ENCODE measurements at places on chromosomes 12 and 14.

GRCh38 chr14:83520837-83521236 is 1987.2 kb upstream of the SEL1L start:
- no peak for DNase-seq

DNA sequence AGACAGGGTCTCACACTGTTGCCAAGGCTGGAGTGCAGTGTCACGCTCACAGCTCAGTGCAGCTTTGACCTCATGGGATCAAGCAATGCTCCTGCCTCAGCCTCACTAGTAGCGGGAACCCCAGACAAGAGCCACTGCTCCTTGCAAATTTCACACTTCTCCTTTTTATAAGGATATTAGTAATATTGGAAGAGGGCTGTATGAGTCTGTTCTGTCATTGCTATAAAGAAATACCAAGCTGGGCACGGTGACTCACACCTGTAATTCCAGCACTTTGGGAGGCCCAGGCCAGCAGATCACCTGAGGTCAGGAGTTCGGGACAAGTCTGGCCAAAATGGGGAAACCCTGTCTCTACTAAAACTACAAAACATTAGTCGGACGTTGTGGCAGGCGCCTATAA is 12.9 kb upstream of the ORAI1 start:
- no peak for DNase-seq

DNA sequence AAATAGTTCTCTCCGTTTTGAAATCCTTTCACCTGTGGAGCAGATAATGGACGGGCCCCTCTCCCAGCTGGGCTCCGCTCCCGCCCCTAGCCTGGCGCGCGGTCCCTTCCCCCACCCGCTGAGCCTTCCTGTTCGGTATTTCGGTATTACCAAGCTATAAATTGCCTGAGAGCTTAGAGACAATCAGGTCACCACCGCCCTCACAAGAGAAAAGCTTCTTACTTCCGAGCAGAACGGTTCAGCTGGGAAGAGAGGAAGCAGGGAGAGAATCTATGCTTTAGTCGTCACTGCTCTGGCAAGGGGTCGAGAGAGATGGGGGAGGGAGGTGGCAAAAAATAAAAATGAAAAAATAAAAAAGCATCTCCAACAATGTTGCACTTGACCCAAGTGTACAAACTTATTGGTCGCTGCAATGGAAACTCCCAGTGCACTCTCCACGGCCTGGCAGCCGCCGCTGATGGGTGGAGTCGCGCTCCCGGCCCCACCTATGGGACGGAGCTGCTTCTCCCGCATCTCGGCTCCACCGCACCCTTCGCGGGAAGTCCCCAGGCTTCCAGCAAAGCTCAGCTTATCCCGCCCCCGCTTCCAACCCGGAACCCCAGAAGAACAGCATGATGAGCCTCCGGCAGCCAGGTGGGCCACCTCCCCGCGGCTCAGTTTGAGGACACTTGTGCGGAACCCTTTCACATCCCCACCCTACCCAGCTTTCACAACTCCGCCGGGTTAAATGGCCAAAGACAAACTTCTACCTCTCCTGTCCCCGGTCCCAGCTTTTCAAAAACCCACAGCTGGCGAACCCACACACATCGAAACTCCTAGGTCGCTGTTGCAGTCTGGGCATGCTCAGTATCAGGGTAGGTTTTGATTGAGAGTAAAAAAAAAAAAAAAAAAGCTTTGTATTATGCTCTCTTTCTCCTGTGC is 832 bp upstream of the SYT1 start:
- peak; percentile 75 for DNase-seq

DNA sequence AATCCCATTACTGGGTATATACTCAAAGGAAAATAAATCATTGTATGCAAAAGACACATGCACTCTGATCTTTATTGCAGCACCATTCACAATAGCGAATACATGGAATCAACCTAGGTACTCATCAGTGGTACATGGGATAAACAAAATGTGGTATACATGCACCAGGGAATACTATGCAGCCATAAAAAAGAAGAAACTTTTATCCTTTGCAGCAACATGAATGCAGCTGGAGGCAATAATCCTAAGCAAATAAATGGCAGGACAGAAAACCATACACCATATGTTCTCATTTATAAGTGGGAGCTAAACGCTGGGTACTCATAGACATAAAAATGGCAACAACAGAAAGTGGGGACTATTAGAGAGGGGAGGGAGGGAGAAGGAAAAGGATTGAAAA is 15.9 kb downstream of the ERGIC2 start:
- no peak for DNase-seq

DNA sequence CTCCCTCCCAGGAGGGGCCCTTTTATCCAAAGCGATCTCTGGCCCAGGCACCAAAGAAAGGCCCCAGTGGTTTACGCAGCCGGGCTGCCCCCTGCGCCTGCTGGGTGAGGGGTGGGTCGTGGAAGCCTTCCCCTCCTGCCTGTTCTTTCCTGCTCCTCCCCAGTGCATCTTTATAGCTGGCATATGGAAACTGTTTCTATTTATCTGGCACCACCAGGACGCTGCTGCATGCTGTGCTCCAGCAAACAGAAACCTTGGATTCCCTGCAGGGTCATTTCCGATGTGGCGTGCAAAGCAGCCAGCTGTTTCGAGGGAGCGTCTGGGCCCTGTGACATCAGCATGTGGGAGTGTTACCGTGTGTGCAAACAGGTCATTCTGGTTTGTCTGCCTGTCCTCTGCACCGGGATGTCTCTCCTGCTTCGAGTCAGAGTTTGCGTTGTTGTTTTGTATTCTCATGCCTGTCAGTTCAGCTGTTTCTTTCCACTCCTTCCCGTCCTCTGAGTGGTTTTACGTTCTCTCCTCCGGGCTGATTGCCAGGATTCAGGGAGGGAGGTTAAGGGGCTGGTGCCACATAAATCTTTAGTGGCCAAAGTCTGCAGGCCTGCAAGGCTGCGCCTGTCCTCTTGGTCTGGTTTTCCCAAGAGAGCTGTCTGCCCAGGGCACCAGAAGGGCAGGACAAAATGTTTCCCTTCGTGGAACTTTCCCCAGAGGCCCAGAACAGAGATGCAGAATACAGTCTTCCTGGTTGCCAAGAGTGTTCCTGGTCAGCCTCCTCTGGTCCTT is 24.6 kb downstream of the TPCN1 start:
- peak; percentile 69 for DNase-seq

DNA sequence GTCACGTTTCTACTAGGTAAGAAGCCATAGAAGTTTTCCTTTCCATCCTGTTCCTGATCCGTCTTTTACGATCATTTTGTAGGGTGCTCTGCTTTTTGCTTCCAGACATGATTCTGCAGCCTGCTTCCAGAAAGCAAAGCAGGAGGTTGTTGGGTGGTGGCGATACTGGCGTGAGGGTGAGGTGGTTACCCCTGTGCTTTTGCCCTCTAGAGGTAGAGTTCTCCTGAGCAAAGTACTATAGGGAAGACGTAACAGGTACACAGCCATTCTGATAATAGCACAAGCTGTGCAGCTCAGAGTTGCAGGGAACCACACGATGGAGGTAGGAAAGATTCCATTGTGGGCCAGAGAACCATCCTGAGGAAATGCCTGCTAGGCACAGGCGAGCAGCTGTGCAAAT is 186.0 kb downstream of the PAH start:
- DNase-seq, result no peak

DNA sequence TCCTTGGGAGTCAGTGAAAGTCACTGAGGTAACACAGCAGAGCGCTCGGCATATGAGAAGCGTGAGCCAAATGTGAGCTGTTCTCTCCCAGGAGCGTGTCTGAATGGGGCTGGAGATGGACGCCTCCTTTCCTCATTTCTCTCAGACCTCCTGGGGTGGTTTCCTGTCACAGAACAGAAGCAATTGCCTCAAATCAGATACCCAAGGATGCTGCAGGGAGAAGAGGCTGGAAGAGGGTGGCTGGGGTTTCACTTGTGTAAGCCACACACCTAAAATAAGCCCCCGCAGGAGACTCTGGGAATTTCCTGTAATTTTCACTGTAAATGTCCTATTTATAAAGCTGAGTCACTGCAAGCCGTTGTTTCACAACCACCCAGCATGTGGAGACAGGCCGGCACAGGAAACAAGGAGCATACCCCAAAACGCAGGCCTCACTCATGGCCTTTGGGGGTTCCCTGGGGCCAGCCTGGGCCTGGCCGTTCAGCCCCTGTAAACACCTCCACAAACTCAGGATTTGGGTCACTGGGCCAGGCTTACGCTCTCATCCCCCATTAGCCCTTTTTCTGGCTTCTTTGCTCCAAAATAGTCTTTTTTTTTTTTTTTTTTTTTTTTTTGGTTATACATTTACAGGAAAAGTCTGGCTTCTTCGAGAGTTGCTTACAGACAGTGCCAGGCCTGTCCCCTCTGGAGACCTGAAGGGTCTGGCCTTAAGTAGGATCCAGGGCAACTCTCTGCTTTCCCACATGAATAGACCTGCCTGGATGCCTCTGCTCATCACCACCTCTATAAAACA is 55.3 kb downstream of the VCPKMT start:
- no peak for DNase-seq

- DNase-seq, result no peak
Measured at GRCh38 chr12:67630373-67631088, 18.0 kb upstream of the DYRK2 start.

- DNase-seq, result no peak
Measured at GRCh38 chr12:86233126-86233525, 23.1 kb downstream of the MGAT4C start.

DNA sequence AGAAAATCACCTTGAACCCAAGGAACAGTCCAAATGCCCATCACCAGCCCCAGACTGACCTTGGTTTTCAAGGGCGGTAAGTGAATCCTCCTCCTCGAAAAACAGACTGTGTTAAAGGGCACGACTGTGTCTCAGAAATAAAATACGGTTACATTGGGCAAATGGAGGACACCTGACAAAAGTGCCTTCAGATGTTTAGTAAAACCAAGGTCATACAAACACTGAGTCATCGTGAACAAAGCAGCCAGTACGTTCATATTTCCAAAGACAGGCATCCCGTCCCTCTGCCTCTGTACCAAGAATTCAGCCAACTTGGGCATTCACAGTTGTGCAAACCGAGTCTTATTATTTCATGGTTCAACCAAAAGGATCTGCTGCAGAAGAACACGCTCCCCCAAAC is 25.9 kb downstream of the FOXN3 start:
- DNase-seq, result no peak

DNA sequence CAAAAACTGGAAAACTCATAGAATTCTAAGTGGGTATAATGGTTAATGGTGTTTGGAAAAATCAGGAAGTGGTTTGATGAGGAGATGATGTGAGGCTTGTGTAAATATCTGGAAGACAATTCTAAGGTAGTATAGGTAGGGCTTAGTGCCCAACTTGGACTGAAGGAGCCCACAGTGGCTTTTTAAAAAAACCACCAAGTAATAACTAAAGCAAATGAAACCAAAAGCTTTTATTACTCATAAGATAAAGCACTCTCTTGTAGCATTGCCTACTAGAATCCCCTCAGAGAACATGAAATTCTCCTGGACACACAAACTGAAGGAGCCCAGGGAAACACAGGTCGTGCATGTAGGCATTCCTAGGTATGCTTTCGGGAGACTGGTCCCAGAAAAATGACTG is 324.5 kb downstream of the NELL2 start:
- DNase-seq, result no peak

GRCh38 chr12:12474471-12474928 is 88.2 kb downstream of the DUSP16 start:
- DNase-seq, result no peak

GRCh38 chr14:43356382-43356781 is 1150.7 kb downstream of the FSCB start:
- no peak for DNase-seq

GRCh38 chr12:64840119-64840518 is 15.7 kb downstream of the TBC1D30 start:
- DNase-seq, result no peak

DNA sequence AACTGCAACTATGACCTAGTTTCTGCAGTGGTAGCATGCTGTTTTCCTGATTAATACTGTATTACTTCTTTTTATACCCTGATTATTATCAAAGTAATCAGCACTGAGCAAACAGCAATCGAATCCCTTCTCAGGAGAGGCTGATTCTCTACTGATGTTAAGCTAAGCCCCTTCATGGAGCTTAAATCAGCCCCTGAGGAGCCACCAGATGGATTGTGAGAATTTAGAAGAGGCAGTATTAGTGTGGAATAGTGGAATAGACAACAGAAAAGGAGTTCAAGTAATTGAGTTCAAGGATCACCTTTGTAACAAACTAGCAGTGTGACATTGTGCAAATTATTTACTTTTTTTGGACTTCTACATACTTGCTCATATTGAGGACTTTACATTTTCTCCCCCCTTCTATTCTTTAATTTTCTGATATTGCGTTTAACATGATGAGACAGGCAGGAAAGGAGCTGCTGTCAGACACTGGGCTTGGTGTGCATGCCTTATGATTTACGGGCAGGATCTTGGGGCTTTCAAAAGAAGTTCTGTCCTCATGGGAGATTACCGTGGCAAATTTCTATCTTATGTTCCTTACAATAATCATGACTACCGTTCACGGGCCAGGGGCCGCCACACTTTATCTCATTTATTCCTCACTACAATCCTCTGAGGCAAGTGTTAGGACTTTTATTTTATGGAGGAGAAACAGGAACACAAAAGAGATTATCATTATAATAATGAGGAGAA is 68.0 kb downstream of the PTPRR start:
- DNase-seq, result no peak

- no peak for DNase-seq
Measured at GRCh38 chr14:50776522-50776921, 54.4 kb downstream of the NIN start.

GRCh38 chr12:54368025-54368708 is 3.9 kb upstream of the GPR84 start:
- DNase-seq, result no peak

DNA sequence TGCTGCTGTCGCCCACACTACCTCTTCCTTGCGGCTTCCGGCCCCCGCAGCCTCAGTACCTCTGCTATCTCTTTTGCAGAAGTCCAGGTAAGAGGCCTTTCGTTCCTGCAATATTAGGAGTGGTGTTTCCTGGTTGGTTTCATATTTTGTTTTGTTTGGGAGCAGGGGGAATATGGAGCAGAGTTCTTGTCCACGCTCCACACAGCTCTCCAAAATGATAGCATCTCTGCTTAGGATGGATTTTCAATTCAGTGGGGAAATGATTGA is 768 bp downstream of the OXA1L start:
- peak; percentile 10 for DNase-seq

DNA sequence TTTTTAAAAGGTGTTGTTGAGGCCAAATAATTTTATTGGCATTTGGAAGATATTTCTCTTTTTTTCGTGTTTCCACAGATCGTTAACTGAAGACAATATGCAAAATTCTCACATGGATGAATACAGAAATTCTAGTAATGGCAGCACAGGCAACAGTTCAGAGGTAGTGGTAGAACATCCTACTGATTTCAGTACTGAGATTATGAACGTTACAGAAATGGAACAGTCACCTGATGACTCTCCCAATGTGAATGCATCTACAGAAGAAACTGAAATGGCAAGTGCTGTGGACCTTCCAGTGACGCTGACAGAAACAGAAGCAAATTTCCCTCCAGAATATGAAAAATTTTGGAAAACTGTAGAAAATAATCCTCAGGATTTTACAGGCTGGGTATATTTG is 11.2 kb downstream of the PRPF39 start:
- DNase-seq, result no peak

- no peak for DNase-seq
Measured at GRCh38 chr12:96263449-96263902, 69.3 kb downstream of the ELK3 start.

- DNase-seq, result no peak
Measured at GRCh38 chr14:89418452-89418851, 1.4 kb upstream of the FOXN3 start.

GRCh38 chr12:48671231-48671856 is 10.7 kb downstream of the KANSL2 start:
- no peak for DNase-seq

Measured in NCI-H2107 (cell line).